ENCODE measurements at places on chromosomes 2 and 18.

DNA sequence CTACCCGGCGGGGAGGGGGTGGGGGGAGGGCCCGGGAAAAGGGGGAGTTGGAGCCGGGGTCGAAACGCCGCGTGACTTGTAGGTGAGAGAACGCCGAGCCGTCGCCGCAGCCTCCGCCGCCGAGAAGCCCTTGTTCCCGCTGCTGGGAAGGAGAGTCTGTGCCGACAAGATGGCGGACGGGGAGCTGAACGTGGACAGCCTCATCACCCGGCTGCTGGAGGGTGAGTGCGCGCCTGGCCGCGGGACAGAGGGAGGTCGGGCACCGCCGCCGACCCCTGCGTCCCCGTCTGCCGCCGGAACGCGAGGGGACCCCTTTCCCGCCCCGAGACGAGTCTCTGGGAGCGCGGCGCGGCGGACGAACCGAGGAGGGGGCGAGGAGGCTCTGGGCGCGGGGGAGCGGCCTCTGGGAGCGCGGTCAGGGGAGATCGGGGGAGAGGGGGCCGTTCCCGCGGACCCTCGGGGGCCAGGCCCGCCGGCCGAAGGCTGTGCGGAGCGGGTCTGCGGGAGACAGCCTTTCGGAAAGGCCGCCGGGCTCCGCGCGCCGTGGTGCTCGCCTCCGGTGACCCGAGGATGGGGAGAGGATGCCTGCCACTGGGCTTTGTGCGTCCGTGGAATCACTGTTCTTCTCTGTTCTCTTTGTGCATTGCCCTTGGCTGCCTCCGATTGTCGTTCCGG is 463 bp downstream of the PPP1CB start:
- DNase-seq: no peak

GRCh38 chr18:692824-693223 is 19.6 kb downstream of the ENOSF1 start:
- DNase-seq: no peak

DNA sequence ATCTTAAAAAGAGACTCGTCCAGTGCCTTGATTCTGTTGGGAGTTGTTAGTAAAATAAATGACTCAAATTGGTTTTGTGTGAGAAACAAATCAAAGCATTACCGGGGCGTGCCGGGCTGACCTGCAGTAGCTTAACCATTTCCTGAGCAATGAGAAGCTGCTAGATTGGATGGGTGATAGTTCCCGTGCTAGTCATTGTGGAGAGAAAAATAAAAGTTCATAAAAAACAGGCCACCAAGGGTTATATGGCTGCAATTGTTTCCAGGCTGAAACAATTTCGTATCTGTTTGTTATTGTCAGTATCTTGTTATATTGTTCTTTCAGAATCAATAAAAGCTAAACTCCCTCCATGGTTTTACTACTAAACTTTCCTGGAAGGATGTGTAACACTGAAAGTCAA is 314.4 kb downstream of the MTX2 start:
- DNase-seq: no peak

- no peak for DNase-seq
Observed at GRCh38 chr18:58196164-58196563, 152.1 kb downstream of the NEDD4L start.

GRCh38 chr18:56795381-56795780 is 144.2 kb downstream of the WDR7 start:
- DNase-seq: no peak

DNA sequence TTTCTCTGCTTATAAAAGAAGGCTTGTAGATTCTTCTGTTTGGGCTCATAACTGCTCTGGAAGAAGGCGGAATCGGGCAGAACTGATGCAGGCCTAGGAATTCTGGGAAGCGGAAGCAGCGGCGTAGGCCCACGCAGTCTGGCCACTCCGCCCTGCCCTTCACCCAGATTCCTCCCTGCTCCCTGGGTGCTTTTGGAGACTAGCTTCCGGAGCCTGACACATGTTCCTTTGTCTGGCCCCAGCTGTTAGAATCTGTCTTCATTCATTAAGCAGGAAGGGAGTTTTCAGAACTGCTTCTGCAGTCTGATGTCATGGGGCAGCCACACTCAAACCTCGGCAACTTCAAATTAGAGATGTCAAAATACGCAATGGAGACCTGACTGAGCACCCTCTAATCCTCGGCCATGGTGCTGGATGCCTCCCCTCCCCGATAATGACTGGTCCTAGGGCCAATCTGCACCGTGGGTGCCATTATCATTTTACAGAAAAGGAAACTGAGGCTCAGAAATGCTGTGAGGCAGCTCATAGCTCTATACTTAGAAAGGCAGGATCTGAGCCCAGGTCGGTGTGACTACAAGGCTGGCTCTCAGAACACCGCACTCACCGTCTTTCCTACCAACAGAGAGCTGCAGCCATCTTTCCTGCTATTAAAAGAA is 275.7 kb downstream of the MYCN start:
- no peak for DNase-seq

GRCh38 chr2:19123556-19123955 is 234.9 kb downstream of the OSR1 start:
- no peak for DNase-seq

DNA sequence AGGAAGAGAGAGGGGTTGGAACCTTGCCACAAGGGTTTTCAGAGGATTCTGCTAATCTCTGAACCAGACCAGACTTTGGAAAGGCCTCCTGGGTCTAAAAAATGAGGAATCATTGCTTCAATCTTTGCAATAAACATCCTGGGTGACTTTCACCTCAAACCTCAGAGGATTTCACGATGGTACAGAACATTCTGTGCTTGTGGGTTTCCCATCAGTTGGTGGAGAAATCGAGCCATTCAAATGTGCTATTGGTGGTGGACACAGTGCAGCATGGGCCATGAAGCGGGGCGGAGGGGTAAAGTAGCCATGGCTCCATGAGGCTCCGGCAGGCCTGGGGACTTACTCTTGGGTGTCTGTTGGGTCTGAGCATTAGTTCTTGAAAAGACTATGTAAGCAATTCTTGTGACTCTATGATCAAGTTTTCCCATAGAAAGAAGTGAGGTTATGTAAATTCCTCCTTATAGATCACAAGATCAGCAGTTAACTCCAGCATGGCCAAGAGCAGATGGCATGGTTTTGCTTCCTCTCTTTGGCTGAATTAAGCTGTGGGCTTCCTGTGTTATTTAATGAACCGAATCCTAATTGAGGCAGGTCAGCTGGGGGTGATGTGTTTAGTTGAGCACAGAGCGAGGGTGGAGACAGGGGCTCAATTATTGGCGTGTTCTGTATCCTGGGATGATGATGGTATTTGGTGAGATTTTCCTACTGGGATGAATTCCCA is 1.9 kb upstream of the IL1R2 start:
- DNase-seq: no peak

All from epithelial cell of prostate (primary cell).